ENCODE measurements at places on chromosomes 7 and 10.

- no peak for DNase-seq
Observed at GRCh38 chr7:105353752-105354328, 34.9 kb downstream of the SRPK2 start.

- DNase-seq = peak; percentile 24
Observed at GRCh38 chr10:123377883-123378282, 223.7 kb downstream of the BUB3 start.

GRCh38 chr7:157028199-157028903 lies 17.9 kb upstream of the MNX1 start:
- DNase-seq = no peak

GRCh38 chr7:22675421-22675820 lies 51.6 kb upstream of the IL6 start:
- DNase-seq = no peak
